AG04450 (cell line): ENCODE measurements at places on chromosomes 11 and 22. TPM values are rescaled to one million over a fixed set of nuclear protein-coding genes. Genes with fewer than 3 reads are reported as not detected.

GRCh38 chr11:120814531-120815318, 209.2 kb upstream of the TBCEL start:
- DNase-seq, result no peak

Gene PRG3
- polyA plus RNA-seq, result not detected in 2 replicates

Gene COMT
- polyA plus RNA-seq, result 79.4 and 105 TPM in 2 replicates

GRCh38 chr11:61061081-61061826, 41.0 kb upstream of the CD5 start:
- no peak for DNase-seq

GRCh38 chr11:82873919-82874333, 26.3 kb downstream of the PRCP start:
- DNase-seq, result no peak

Gene MAP6
- 1.5 TPM in 2 replicates for polyA plus RNA-seq

Gene GPR83
- 0.02 and 0.04 TPM in 2 replicates for polyA plus RNA-seq

- DNase-seq, result no peak
Observed at GRCh38 chr11:3665336-3666022, 5.7 kb downstream of the CHRNA10 start.

Gene OR10A2
- polyA plus RNA-seq, result not detected in 2 replicates

GRCh38 chr11:114078423-114078822, 18.9 kb downstream of the ZBTB16 start:
- no peak for DNase-seq

- no peak for DNase-seq
Observed at GRCh38 chr11:123238297-123238696, 43.2 kb upstream of the CLMP start.

GRCh38 chr22:17272511-17272991, 53.3 kb upstream of the ADA2 start:
- no peak for DNase-seq

Gene OR10AG1
- polyA plus RNA-seq, result not detected in 2 replicates

GRCh38 chr11:62245271-62245753, 3.3 kb downstream of the SCGB1D2 start:
- no peak for DNase-seq

- no peak for DNase-seq
Observed at GRCh38 chr11:96483374-96483955, 93.7 kb downstream of the JRKL start.

Gene OR52I2
- polyA plus RNA-seq, result not detected in 2 replicates

DNA sequence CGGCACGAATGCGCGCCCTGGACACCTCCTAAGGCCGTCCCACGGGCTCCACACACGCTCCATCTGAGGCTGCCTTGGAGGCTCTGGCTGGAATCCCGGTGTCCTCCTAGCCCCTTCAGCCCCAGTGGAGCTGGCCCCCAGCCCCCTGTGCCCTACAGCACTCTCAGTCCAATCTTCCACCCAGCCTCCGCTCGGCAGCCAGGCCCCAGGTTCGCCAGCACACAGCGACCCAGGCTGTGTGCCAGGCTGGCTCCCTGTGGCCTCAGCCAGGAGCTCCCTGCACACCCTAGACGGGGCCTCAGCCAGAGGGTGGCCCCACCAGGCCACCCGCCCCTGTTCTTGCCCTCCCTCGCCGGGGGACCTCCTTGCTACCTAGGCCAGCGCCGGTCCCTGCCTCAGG, 18.6 kb downstream of the MOB2 start:
- no peak for DNase-seq

GRCh38 chr11:120343429-120343828, 7.2 kb downstream of the ARHGEF12 start:
- no peak for DNase-seq

Gene XRRA1
- polyA plus RNA-seq, result 5.6 and 7.0 TPM in 2 replicates

DNA sequence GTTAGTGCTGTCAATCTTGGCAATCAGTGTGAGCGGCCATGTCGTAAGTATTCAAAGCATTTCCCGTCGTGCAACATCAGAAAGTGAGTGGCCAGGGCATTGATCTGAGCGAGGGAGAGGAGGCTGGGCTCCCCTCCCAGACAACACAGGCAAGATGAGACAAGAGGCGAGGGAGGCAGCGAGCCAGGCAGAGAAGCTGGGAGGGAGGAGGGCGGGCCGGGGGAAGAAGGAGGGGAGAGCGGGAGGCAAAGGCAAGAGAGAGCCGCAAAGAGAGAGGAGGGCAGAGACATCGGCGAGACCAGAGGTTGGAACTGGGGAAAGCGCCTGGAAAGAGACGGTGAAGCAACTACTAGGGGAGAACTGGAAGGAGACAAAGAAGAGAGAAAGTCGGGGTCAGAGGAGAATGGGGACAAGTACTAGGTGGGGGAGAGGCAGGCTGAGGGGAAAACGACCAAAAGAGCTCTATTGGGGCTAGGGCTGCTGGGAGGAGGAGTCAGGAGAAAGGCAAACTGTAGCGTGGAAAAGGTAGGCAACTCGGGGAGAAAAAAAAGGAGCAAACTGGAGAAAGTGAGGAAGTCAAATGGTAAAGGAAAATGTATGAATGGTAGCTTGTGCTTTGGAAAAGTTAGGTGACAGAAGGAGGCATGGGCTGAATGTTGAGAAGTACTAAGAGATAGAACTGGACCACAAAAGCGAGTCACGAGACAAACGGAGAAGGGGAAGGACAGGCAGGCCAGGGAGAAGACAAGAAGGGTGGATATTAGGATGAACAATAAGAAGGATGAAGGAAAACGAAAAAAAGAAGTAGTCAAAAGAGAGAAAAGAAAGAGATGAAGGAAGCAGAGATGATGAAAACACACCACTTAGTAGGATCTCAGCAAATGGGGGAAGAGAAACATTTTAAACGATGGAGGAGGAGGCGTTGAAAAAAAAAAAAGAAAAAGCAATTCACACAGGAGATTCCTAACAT, 130.5 kb upstream of the C11orf58 start:
- DNase-seq, result peak; percentile 61

- DNase-seq, result no peak
Observed at GRCh38 chr11:70186936-70187335, 16.2 kb upstream of the FADD start.

Gene YWHAH
- polyA plus RNA-seq, result 94.9 and 118 TPM in 2 replicates

DNA sequence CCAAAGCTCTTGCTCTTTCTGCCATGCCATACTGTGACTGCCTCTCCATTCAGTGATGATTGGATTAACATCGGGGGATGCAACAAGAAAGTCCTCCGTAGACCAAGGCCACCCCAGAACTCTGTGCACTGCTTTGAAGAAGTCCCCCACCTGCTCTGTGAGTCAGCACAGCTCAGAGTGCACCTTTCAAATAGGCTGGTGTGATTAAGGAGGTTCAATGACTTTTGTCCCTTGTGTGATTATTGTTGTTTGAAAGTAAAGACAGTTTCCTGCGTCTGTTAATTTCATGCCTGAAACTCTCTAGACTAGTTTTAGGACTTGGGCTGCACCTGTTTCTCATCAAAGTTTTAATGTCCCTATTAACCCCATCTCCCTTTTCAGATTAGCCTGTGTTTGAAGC, 33.0 kb upstream of the DBX1 start:
- no peak for DNase-seq

GRCh38 chr11:125451400-125452124, 44.5 kb downstream of the FEZ1 start:
- DNase-seq, result no peak

GRCh38 chr11:67416416-67417335, 1.2 kb downstream of the CARNS1 start:
- no peak for DNase-seq

DNA sequence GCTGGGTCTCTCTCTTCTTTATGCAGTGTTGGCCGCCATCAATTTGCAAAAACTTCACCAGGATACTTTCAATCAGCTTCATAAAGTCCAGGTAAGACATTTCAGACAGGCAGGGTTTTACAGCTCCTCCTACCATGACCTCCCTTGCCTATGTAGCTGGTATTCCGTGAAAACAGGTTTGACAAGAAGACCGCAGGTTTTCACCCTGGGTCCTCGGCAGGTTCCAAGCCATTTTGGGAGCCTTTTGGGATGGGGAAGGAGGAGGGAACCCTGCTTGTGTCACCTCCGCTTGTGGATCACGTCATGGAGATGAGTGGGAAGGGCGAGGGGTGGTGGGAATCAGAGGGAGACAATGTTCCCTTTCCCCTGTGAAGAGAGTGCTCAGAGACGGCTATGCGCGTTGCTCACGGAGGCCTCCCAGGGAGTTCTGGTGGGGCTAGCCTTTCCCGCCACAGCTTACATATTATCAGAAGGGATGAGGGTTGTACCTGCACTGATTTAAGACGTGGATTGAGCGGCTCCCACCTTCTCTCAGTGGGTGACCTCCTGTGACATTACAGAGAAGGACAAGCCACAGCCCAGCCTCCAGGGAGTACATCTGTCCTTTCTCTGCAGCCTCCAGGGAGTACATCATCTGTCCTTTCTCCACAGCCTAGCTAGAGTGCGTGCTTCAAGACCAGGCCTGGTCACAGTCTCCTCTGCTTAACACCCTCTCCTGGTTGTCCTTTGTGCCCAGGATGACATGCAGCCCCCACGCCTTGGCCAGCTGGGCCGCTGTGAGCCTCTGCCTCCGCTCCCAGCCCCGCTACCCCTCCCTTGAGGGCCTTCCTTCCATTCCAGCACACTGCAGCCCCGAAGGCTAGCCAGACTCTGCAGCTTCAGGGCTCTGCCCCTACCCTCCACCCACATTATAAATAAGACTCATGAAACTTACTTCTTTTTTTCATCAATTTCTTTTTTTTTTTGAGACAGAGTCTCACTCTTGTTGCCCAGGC, 17.2 kb downstream of the GLB1L3 start:
- DNase-seq, result no peak

- DNase-seq, result peak; percentile 65
Observed at GRCh38 chr22:42863349-42863961, 6.4 kb upstream of the ARFGAP3 start.

DNA sequence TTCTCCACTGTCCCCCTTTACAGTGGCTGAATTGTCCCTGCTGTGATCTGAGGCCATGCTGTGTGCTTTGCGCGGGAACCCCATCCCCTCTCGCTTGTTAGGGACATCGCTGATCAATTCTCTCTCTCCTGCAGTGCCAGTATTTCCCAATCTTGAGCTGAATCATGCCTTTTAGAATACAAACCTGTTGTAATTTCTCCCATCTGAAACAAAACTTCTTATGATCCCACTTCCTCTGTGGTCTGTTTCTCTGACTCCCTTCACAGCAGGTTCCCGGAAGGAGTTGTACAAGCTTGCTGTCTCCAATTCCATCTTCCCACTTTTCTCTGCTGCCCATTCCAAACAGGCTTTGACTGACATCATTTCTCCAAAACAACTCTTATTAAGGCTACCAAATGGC, 16.8 kb downstream of the ADAMTS15 start:
- DNase-seq, result no peak

DNA sequence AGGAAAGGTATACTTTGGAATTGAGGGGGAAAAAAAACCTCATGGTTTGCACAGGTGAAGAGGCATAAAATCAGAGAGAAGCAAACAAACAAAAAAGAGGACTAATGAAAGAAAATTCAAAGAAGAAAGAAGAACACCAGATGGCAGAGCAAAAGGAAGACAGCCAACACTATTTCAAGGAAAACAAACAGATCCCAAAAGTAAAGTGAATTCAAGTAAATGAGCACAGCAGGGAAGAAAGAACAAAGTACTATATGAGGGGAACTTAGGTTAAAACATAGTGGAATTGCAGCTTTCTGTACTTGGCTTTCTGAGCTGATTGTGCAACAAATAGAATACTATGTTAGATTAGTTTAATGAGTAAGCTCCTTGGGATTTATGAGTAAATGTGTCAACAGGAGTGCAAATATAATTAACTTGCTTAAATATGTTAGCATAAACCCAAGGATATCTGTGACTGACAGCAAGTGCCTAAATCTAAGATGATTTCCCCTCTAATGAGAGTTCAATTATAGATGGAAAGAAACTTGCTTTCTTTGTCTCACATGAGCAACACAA, 404.6 kb upstream of the CNTN5 start:
- no peak for DNase-seq

DNA sequence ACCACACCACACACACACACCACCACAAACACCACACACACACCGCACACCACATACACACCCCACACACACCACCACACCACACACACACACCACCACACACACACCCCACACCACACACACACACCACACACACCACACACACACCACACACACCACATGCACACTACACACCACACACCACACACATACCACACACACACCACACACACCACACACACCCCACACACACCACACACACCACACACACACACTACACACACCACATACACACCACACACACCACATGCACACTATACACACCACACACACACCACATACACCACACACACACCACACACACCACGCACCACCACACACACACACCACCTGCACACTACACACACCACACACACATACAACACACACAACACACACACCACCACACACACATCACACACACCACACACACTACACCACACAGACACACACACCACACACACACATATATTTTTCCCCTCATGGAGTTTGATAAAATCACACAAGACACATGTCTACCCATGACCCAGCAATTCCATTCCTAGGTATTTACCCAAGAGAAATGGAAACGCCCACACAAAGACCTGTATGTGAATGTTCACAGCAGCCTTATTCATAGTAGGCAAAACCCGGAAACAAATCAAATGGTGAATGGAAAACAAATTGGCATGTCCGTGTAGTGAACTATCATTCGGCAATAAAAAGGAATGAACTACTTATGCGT, 14.3 kb downstream of the CD5 start:
- no peak for DNase-seq

- DNase-seq, result no peak
Observed at GRCh38 chr22:22176929-22177616, 67.5 kb upstream of the VPREB1 start.

- no peak for DNase-seq
Observed at GRCh38 chr11:99632969-99633368, 612.2 kb downstream of the CNTN5 start.

Gene CDC45
- 8.3 and 9.3 TPM in 2 replicates for polyA plus RNA-seq

GRCh38 chr11:102139081-102139498, 28.8 kb downstream of the YAP1 start:
- DNase-seq, result peak; percentile 57
